ENCODE measurements at places on chromosomes 2 and 18.

DNA sequence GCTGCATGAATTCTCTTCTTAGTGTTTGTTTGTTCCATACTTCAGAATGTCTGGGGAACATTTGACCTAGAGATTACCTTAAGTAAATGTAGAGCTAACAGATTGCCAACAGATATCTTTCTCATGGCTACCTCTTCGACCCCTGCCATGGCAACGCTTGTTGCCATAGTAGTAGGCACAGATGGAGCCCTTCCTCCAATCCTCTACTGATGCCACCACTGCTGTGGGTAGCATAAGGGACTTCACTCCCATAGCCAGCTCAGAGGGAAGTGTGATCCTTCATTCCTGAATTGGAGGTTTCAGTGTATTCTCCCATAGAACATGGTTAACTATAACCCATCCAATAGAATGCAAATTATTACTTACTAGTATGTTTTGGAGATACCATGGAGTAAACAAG is 543.6 kb upstream of the NRP2 start:
- no peak for DNase-seq

GRCh38 chr18:55093295-55093694 is 134.0 kb upstream of the CCDC68 start:
- no peak for DNase-seq

GRCh38 chr2:108074946-108075345 is 88.6 kb downstream of the SLC5A7 start:
- no peak for DNase-seq

- no peak for DNase-seq
Observed at GRCh38 chr2:69287544-69287943, 99.5 kb downstream of the GFPT1 start.

DNA sequence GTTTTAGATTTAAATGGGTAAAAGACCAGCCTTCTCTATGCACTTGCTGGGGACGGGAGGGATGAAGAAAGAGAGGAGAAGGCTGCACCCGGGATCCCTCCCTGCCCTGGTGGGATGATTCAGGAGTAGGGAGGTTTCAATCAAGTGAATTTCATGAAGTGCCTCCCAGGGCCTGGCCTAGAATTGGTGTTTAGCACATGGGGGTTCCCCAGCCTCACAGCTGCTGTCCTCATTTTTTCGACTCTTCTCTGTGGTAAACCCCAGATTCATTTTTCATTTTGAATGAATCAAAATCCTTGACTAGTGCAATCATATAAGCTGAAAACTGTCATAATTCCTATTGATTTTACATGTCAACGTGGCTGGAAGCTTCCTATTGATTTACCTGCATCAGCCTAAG is 81.1 kb downstream of the LPIN1 start:
- DNase-seq: no peak

- no peak for DNase-seq
Observed at GRCh38 chr18:6773777-6774176, 44.3 kb downstream of the ARHGAP28 start.

DNA sequence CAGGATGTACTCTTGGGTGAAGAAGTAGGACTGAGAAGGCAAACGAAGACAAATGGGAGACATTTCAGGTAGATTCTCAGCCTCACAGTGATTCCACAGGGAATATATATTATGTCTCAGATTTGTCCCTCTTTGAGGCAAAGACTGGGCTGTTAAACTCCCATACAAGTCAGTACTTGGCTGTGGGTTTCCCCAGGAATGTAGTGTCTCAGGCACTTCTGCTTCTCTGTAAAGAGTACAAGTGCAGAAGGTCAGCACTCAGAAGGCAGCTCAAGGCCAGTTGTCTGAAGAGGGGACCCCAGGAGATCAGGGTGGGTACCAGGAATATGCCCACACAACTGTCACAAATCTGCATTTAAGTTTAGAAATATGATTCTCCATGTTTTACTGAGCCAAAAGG is 39.9 kb upstream of the COBLL1 start:
- DNase-seq: no peak

DNA sequence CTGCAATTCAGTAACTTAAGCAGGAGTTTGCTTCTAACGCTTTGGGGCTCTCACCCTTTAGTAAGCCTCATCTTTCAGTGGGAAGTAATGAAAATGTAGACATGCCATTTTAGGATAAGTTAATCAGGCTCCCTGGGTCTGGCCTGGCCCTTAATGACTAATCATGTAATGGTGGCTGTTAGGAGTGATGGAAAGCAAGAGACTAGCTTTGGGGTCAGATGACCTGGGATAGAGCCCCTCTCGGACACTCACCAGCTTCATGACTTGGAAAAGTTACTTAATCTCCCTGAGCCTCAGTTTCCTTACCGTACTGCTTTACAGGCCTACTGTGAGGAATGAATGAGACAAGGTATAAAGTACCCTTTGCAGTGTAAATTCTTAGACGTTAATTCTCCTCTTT is 194.4 kb downstream of the LPIN1 start:
- DNase-seq: no peak

DNA sequence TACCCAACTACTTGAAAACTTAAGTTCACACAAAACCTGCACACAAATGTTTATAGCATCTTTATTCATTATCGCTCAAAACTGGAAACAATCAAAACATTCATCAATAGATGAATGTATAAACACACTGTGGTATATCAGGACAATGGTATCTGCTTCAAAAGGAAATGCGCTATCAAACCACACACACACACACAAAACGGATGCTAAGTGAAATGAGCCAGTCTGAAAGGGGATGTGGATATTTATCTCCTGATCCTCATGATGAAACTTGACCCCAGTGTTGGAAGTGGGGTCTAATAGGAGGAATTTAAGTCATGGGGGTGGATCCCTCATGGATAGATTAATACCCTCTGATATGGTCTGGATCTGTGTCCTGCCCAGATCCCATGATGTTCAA is 22.0 kb downstream of the PDCL3 start:
- no peak for DNase-seq
